A549 treated with CORT108297 at 1 μM for 4 hours (cell line): ENCODE measurements at places on chromosomes 11 and 22. TPM values are rescaled to one million over a fixed set of nuclear protein-coding genes. Genes with fewer than 3 reads are reported as not detected.

The PPFIA1 gene
- total RNA-seq = 26.3 to 32.2 TPM (median 29.3 TPM) in 5 replicates

The SCT gene
- not detected in 5 replicates for total RNA-seq

The MAPK8IP1 gene
- 5.4 to 6.5 TPM (median 6.3 TPM) in 5 replicates for total RNA-seq

The GLB1L3 gene
- not detected in 5 replicates for total RNA-seq

The PGAP2 gene
- total RNA-seq = 20.1 to 23.4 TPM (median 22.3 TPM) in 5 replicates
